ENCODE measurements at places on chromosomes 16 and 17. TPM values are rescaled to one million over a fixed set of nuclear protein-coding genes. Genes with fewer than 3 reads are reported as not detected.

- no peaks in the 10 kb centered on the region for H3K36me3 ChIP-seq
- no peak for DNase-seq
- no peak overlapping the region for H3K27ac ChIP-seq
- H3K27me3 ChIP-seq: peaks cover 1% of the 10 kb centered on the region
- no peak overlapping the region for H3K4me3 ChIP-seq
Observed at GRCh38 chr17:59425085-59425931, 93.9 kb downstream of the YPEL2 start.

- H3K27ac ChIP-seq: no peak overlapping the region
- no peaks in the 10 kb centered on the region for H3K36me3 ChIP-seq
- peaks cover 3% of the 10 kb centered on the region for H3K4me1 ChIP-seq
- no peak overlapping the region for H3K4me3 ChIP-seq
- no peaks in the 10 kb centered on the region for H3K27me3 ChIP-seq
Observed at GRCh38 chr17:70622368-70623260, 453.3 kb downstream of the KCNJ2 start.

- H3K4me3 ChIP-seq: no peak overlapping the region
- no peaks in the 10 kb centered on the region for H3K4me1 ChIP-seq
- no peaks in the 10 kb centered on the region for H3K27me3 ChIP-seq
- peaks cover 2% of the 10 kb centered on the region for H3K36me3 ChIP-seq
Observed at GRCh38 chr17:63247706-63248105, 198.4 kb downstream of the CYB561 start.

- H3K4me1 ChIP-seq: peaks cover 8% of the 10 kb centered on the region
- no peak within 1 kb of the TSS for H3K27ac ChIP-seq
- H3K27me3 ChIP-seq: peaks cover 51% of the 10 kb centered on the region
Observed at GRCh38 chr16:165539-166374, at the start of gene HBM. TSS of gene HBM (plus strand) at chr16:165978. CDS start at chr16:165998, 20 bp downstream.

The KCTD2 gene
- 10.5 TPM for total RNA-seq

The TBC1D3C gene
- total RNA-seq: not detected

GRCh38 chr16:57341441-57342303, 16.9 kb upstream of the CCL22 start:
- H3K4me1 ChIP-seq: peaks cover 17% of the 10 kb centered on the region
- no peaks in the 10 kb centered on the region for H3K36me3 ChIP-seq
- no peak overlapping the region for H3K4me3 ChIP-seq
- peaks cover 19% of the 10 kb centered on the region for H3K27me3 ChIP-seq

- H3K4me1 ChIP-seq: peaks cover 2% of the 10 kb centered on the region
- no peak overlapping the region for H3K27ac ChIP-seq
- H3K36me3 ChIP-seq: no peaks in the 10 kb centered on the region
- H3K27me3 ChIP-seq: peaks cover 5% of the 10 kb centered on the region
- no peak overlapping the region for H3K4me3 ChIP-seq
Observed at GRCh38 chr16:88983165-88983564, 6.2 kb upstream of the CBFA2T3 start.

The CTRB2 gene
- total RNA-seq: not detected

- H3K36me3 ChIP-seq: no peaks in the 10 kb centered on the region
- H3K4me3 ChIP-seq: no peak overlapping the region
- no peak for DNase-seq
- no peaks in the 10 kb centered on the region for H3K4me1 ChIP-seq
Observed at GRCh38 chr17:6172642-6173330, 102.6 kb downstream of the WSCD1 start.
